Amniotic stem cell (primary cell): ENCODE measurements at places on chromosomes 1 and 21.

- DNase-seq: peak; percentile 47
Observed at GRCh38 chr1:100038660-100039287, 69.0 kb downstream of the SLC35A3 start.

DNA sequence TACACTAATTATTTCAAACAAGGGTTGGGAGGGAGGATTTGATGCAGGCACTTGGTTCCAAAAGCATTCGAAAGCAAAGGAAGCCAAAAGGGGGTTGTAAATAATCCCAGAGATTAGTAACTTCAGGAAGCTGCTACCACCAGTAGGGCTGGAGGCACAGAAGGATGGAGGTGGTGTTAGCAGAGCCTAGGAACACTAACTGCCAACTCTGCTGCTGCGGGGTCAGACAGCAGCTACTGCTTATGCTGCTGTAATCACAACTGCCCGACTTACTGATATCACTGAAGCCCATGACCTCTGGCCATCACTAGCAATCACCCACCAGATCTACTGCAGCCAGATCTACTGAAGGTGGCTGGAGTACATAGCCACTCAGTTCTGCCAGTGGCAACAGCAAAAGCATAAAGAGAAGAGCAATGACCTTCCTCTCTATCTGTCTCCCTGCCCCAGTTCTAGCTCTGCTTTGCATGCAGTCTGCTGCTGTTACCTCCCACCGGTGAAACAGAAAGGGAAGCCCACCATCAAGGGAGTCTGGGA, 408.5 kb downstream of the PLPP3 start:
- no peak for DNase-seq

DNA sequence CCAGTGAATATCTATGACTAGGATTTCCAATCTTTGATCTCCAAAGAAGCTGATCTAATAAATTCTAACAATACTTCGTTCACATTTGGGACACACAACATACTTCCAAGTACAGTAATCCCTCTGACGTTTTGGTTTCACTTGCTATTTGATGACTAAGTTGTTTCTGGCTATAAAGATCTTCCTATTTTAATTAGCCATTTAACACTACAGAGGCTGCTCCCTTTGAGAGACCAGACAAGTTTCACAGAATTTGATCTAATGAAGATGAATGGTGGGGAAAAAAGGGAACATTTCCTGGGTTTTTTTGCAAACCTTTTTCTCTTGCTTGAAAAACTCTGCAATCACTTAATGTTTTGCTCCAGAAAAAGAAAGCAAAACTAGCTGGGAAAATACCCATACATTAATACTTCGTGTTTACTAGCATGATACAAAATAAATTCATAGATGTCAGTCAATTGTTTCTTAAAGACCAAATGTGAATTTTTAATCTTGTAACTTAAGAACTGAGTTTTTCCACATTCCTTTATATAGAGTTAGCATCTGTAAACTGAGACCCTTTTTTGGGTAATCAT, 28.0 kb upstream of the GLIS1 start:
- peak; percentile 41 for DNase-seq

- no peak for DNase-seq
Observed at GRCh38 chr1:59421232-59421920, 124.5 kb downstream of the FGGY start.

- no peak for DNase-seq
Observed at GRCh38 chr1:8239039-8239305, 78.9 kb upstream of the SLC45A1 start.

GRCh38 chr1:168499688-168500049, 44.1 kb downstream of the XCL2 start:
- no peak for DNase-seq

GRCh38 chr21:31552826-31553225, 106.7 kb upstream of the SOD1 start:
- DNase-seq: no peak

GRCh38 chr1:68198752-68199151, 33.6 kb downstream of the WLS start:
- no peak for DNase-seq

- DNase-seq: no peak
Observed at GRCh38 chr21:16589006-16589898, 859.5 kb downstream of the USP25 start.

- DNase-seq: peak; percentile 27
Observed at GRCh38 chr1:156797212-156797871, 19.3 kb downstream of the SH2D2A start.

DNA sequence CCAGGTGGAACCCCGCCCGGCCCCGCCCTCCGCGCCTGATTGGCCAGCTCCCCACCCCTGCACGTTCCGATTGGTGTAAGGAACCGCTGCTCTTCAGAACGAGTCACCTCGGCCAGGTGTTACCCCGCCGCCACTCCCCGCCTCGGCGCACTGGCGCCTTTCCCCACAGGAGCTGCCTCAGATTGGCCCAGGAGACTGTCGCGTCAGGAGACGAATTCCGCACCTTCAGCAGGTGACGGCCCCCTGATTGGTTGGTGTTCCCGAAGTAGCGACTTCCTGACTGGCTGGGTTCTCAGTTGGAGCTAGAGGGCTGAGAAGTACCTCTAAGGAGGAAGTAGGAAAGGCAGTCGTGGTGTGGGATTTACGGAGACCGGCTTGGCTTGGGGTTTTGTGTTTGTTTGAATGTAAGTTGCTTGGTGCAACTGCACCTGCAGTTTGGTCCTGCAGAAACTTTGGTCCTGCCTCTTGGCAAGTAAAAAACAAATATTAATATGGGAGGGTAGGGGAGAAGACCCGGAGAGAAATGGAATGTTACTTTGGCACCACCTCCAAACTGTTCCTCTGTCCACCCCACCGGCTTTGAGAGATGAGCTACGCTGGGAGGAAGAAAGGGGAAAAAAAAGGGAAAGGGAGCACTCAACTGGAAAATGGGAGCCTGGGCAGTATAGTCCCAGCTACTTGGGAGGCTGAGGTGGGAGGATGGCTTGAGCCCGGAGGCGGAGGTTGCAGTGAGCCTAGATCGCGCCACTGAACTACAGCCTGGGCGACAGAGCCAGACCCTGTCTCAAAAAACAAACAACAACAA, 415 bp upstream of the F11R start:
- DNase-seq: no peak

DNA sequence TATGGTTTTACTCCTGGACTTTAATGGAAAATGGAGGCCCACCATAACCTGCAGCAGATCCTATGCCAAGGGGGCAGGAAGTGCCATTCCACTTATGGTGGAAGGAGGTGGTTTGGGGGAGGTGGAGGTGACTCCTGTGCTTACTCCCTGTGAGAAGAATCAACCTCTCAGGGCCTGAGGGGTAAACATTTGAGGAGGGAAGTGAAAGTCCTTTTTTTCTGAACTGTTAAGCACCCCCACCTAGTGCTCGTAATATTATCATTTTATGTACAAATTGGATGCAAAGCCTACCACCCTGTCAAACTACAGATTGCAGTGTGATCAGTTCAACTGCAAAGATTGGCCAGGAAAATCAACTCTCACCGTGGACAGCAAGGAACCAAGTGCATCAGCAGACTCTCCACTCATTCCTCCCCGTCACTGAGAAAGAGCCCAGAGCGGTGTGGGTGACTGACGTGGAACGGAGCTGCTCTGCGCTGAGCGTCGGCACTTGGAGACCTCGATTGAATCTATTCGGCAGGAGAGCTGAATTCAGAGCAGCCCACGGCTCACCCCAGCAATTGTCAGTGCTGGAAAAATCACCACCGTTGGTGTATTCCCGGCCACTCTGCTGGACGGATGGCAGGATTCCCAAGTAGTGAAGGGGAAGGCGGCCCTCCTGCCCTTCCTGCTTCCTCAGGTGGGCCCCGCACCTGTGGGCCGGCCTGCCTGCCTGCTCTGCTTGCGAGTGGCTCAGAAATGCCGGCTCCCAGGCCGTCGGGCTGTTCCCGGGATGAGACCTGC, 46.8 kb upstream of the COX20 start:
- no peak for DNase-seq

DNA sequence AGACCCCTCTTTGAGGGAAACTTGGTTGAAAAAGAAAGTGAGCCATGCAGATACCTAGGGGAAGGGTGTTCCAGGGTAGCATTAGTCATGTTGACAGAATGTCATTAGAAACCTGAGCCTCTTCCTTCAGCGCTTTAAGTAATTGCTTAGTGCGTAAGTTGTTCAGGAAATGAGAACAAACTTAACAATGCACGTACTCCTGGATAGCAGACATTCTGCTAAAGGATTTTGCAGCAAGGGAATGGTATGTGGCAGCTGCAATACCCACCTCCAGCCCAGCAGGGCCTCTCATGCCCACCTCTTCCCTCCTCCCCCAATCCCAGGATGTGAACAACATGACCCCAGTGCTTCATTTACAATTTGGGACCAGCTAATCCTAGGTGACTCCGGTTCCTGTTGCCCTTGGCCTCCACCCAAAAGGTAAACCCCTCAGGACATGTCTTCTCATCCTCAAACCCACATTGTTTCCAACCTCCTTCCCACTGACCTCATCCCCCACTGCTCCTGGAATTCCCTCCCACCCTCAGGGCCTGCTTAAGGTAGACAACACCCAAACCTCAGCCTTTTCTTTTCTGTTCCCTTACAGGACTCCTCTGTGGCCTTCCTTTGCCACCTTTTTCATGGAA, 98.0 kb upstream of the BCAR3 start:
- peak; percentile 68 for DNase-seq

- DNase-seq: no peak
Observed at GRCh38 chr1:212157252-212157651, 121.7 kb downstream of the DTL start.

DNA sequence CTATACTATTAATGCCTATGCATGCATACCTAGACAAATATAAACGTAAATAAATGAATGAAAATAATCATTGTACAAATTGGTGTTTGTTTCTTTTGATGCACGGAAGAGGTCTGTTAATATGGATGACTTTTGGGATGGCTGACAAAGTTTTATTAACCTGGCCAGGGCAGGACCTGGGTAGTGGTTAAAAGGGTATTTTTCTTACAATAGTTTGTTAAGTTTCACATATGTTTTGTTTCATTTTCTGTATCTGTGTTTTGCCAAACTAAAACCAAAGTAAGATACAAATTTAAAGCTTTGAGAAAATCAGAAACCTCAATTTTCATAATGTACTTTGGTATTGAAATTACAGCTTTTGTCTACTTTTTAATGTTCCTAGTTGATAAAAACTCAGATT, 222.7 kb upstream of the OLFM3 start:
- no peak for DNase-seq

DNA sequence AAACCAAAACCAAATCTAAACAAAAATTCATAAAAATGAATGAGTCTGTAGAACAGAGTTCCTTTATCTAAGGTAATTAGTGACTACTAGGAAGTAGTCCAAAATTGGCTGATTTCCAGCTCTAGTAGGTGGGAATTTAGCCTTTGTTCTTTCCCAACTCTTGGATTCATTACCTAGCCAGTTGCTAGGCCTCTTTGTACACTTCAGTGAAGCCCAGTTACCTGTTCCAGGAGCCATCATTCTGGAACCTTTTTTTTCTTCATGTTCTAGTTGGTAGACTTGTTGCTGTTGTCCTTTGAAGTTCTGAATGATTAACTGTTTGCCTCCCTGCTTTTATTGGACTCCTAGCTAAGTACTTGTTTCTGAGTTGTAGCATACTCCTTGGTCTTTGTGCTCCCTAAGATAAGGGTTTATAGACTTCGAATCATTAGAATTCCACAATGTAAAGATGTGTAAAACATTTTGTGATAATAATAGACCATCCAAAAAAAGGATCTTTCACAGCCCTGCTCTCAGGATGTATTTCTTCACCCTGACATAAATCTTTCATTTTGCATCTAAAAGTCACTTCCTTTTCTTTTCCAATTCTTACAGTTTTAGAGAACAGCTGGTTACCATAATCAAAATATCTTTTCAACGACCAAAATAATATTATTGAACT, 9.8 kb downstream of the PLA2G4A start:
- no peak for DNase-seq

DNA sequence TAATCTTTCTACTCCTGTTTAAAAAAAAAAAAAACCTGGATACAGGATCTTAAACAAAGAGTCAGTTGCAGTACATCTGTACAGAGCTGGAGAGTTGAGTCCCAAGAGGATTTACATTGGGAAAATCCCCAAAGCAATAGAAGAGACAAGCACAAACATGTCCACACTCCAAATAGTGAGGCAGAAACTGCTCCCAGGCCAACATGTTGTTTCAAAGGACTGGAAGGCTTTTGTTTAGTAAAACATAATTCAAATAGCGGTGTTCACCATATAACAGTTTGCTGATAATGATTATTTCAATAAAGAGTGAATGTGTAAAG, 425.4 kb downstream of the ADGRL2 start:
- DNase-seq: no peak

- DNase-seq: no peak
Observed at GRCh38 chr21:45225041-45225740, 62.5 kb downstream of the POFUT2 start.

DNA sequence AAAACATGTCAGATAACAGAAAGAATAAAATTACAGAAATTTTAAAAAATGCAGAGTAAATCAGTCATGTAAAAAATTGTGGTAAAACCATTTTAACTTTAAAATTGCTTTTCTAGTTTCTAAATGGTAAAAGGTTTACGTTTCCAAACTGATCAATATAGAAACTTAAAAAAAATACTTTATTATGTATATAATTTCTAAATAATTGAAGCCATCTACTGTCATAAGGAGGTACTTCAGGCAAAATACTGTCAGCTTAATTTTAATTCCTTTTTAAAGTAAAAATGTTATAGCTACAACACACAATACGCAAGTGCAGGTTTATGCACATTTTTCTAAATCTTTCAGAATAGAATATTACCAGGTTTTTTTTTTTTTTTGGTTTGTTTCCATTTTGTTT, 159.9 kb downstream of the HFM1 start:
- DNase-seq: no peak

GRCh38 chr1:85568660-85569059, 11.9 kb upstream of the CCN1 start:
- no peak for DNase-seq

- DNase-seq: no peak
Observed at GRCh38 chr1:89112871-89113613, 12.9 kb downstream of the GBP2 start.

- no peak for DNase-seq
Observed at GRCh38 chr1:87950369-87950768, 621.7 kb downstream of the LMO4 start.

DNA sequence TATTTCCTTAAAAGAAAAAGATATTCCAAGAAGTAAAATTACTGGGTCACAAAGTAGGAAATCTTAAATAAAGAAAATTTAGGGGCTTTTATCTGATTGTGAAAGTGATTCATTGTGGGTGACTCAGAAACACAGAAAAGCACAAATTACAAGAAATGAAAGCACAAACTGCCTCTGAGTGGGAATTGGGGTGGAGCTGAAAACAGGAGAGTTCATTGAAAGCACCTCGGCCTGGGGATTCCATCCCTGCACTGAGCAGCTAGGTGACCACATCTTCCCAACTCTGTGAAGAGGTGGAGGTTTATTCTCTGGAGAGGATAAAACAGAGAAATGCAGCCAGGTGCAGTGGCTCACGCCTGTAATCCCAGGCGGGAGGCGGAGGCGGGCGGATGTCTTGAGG, 7.4 kb downstream of the GJA4 start:
- DNase-seq: no peak

GRCh38 chr1:116508085-116508983, 62.5 kb downstream of the CD58 start:
- DNase-seq: no peak

DNA sequence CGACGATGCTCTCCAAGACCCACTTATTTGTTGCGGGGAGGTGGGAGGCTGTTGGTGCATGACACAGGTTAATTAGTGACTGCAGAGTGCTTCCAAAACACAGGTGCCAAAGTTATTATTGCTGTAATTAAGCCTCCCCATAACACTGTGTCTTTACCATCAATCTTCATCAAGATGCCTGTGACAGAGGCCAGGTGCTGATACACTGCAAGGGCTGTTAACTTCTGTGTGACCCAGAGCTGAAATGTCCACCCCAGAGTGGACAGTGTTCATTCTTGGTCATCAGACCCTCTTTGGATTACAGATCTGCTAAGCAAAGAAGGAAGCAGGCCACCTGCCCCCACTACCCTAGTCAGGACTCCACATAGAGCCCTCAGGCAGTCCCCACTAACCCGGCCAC, 55.5 kb downstream of the CAPN8 start:
- DNase-seq: no peak
